NB4 (cell line): ENCODE measurements at places on chromosomes 1 and 21.

GRCh38 chr1:222792744-222793143 is 22.1 kb upstream of the DISP1 start:
- peak; percentile 32 for DNase-seq

GRCh38 chr1:44947774-44948311 is 38.6 kb downstream of the EIF2B3 start:
- DNase-seq, result no peak

DNA sequence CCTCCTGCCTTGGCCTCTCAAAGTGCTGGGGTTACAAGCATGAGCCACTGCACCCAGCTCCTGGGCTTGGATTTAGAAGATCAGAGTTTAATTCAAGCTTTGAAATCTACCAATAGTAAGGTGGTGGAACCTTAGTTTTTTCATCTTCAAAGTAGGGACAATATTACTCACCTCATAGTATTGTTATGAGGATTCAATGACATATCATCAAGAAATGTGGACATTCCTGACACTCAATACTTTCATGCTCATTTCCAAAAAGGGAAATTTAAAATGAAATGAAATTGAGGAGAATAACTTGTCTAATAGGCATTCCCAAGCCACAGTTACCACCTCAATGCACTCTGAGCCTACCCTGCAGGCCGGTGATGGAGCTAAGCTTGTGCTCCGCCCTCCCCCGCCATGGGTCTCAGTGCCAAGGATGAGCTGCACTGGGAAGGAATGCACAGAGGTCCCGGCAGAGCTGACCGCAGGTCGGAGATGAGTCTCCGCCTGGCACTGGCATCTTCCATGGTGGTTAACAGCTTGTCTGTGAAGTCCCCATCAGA is 56.5 kb upstream of the BCAR3 start:
- DNase-seq, result no peak

DNA sequence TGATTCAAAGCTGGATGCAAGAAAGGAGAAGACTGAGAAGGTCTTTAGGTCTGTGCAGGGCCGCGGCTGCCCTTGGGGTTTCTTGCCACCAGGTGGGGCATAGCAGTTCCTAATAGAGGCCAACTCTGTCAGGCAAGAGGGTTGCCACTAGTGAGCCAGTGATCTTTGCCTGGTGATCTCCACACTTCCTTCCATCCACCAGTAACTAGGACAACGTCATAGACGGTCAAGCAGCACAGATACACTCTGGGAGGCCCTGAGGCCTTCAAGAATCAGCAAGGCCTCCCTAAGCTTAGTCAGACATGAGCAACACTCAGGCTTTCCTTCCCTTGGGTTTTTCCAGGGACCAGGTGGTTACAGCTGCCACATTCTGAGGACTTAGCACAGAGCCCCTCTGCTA is 32.9 kb upstream of the ATP2B4 start:
- peak; percentile 51 for DNase-seq

- no peak for DNase-seq
Measured at GRCh38 chr1:78367700-78368099, 123.1 kb upstream of the PTGFR start.

DNA sequence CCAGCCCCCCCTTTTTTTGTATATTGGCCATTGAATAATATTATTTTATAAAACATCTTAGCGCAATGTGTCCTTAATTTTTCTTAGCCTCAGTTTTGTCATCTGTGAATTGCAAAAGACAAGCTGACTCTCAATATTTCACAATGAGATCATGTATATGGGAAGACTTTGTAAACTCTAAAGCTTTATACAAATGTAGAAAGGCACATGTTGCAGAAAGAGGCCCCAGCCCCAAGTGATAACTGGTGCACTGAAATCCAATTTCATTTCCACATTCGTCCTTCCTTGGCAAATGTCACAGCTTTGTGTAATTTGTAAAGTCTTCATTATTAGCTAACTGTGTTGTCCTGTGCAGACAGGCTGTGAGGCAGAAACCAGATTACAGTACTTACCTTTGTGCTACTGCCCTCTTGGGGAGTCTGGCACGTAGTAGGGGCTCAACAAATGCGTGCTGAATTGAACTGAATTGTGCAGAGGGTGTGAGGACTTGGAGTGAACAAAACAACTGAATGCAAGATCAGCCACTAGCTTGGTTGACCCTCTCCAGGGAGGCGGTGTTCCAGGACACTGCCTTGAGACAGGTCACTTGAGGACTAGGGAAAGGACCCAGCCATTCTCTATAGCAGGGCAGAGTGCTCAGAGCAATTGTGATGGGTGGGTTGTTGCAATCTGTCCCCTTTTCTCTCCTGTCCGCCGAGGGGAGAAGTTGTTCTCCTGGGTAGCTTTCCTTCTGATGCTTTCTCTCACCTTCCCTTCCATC is 74.6 kb downstream of the LMO4 start:
- no peak for DNase-seq

DNA sequence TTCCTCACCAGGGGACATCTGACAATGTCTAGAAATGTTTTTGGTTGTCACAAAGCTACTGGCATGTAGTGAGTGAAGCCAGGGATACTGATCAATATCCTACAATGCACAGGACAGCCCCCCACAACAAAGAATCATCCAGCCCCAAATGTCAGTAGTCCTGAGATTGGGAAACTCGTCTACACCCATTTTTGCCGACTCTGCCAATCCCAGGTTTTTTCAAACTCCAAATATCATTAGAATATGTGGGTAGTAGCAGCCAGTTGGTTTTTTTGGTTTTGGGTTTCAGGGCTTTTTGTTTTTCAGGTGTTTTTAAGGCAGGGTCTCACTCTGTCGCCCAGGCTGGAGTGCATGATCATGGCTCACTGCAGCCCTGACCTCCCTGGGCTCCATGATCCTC is 5.9 kb downstream of the SPATA46 start:
- DNase-seq, result no peak

DNA sequence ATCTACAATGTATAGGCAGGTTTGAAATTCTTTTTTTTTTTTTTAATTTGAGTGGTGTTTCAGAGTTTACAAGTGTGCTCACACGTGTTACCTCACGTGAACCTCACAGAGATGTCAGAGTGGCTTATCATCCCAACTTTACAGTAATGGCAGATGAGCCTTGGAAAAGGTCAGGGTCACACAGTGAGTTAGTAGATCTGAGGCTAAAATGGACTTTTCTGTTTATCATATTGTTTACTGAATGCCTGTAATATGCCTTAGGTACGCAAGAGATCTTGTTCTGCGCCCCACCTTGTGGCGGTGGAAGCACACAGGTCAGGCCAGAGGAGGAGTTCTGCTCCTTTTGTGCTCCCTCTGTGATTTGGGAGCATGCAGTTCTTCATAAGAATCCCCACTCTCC is 80.0 kb downstream of the DYRK1A start:
- no peak for DNase-seq
